ENCODE measurements at places on chromosomes 12 and 14.

DNA sequence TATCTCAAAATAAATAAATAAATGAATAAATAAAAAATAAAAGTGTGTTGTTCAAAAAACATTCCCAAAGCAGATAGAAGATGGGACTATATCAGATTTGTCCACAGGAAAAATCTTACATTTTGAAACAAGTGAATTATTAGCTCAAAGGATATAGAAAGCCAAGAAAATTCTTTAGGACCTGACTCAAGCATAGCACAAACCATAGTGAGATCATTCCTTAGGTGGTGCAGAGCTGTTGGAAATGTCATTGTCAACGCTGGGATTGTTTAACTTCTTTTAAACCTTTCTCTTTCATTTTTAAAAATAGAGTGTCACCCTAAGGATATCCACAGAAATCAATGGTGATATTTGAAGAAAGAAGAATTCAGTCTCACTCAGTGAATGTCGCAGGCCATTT lies 43.5 kb downstream of the DRAM1 start:
- DNase-seq, result no peak

DNA sequence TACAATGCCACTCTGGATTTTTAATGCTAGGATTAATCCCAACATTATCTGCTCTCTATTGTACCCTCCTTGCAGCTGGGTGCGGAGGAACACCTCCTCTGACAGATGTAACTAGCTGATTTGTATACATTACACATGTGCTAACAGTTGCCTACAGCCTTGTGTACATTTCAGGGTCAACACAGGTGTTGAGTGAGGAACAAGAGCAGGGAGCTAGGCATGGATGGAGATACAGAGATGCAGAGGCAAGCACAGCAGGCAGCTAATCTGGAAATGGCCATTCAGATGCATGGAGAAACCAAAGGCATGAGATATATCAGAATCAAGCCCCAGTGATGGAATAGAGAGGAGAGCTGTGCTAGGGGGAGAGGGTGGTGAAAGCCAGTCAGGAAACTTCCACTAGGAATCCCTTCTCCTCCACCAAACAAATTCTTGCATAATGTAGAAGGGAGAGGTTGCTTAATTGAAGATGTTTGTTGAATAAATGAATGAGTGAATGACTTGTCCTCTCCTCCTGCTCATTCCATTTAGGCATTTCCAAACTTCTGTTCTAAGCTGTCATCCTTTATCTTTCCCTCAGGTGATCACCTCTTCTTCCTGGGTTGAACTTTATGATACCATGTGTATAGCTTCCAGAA lies 313.2 kb downstream of the ATP23 start:
- DNase-seq, result no peak

DNA sequence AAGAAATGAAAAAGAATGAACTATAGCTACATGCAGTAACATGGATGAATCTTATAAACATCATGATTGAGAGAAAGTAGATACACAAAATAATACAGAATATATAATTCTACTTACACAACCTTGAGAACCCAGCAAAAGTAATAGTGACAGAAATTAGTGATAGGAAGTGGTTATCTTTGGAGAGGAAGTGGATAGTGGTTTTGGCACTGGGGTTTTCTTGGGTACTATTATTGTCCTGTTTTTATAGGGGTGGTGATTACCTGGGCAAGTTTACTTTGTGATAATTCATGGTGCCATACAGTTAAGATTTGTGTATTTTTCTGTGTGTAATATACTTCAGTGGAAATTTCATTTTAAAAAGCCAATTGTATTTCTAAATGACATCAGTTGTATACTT lies 352.7 kb downstream of the AEBP2 start:
- DNase-seq, result no peak

DNA sequence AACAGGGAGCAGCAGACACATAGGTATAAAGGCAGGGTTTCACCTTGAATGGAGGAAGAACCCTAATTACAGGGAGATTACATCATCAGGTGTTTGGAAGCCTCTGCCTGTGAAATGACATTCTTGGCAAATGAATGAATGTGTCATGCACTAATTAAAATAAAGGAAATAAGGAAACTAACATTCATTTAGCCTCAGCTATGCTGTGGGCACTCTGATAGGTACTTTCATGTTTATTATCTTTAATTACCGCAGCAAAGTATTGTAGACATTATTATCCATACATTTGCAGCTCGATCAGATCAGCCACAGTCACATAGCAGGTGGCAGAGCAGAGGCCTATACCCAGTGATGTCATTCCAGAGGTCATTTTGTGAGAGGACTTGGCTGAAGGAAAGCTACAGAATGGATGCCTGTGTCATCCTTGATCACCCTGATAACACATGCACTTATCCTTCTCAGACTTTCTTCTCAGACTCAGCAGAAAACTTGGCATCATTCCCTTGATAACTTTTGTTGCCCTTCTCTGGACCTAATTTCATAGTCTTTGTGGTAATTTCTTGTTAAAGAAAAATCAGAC lies 18.4 kb downstream of the ZNF664 start:
- DNase-seq, result no peak

DNA sequence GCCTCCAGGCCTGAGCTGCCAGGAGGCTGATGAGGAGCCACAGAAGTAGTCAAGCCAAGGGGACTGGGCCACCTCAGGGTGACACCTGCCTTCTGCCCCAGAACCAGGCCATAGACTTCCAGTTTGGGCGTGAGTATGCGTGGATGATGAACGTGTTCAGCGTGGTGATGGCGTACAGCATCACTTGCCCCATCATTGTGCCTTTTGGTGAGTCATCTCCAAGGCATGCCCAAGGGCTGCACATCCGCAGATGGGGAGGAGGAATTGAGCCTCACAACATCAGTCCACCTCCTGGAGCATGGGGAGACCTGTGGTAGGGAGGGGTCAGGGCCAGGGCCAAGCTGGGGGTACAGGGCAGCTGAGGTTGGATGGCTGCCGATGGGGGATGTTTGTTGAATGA lies 22.3 kb downstream of the NGB start:
- DNase-seq, result no peak

GRCh38 chr12:51593021-51593420 lies 2.0 kb downstream of the SCN8A start:
- DNase-seq, result no peak

DNA sequence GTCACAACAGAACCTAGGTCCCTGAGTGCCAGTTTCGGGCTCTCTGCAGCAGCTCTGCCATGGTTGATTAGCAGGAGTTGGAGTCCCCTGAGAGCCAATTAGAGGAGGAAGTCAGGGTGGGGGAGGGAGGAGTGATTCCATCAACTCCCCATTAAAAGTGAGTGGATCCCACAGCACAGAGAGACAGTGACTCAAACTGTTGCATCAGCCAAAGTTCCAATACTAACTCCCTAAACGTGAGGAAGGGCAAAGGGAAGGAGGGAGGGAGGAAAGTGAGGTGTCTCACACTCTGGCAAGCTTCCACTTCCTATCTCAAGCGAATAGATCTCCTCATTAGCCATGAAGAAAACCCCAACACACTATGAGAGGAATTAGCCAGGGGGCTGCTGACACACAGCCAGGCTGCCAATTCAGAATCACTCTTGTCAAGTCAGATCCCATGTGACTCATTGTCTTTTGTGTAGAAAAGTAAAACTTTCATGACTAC lies 23.6 kb downstream of the OR11H4 start:
- no peak for DNase-seq

DNA sequence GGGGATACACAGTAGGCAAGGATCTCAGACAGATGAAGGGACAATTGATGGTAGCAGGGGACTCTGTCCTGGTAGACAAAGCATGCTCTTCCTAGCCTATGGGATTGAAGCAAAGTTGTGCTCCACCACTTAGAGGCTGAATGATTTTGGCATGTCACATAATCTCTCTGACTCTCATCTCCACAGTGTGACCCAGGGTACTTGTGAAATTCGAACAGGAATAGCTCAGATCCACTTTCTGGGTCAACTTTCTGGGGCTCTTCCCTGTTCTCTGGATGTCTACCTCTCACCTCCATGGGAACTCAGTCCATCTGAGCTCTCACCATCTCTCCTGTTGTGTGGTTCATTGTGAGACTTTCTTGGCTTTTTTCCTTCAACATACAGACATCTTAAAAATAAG lies 1.7 kb upstream of the DCD start:
- no peak for DNase-seq

GRCh38 chr14:23372509-23372908 lies at the start of gene IL25:
TSS of gene IL25 (plus strand) at chr14:23372809.
- no peak for DNase-seq

GRCh38 chr12:128690641-128691040 lies 133.1 kb downstream of the SLC15A4 start:
- DNase-seq, result no peak

DNA sequence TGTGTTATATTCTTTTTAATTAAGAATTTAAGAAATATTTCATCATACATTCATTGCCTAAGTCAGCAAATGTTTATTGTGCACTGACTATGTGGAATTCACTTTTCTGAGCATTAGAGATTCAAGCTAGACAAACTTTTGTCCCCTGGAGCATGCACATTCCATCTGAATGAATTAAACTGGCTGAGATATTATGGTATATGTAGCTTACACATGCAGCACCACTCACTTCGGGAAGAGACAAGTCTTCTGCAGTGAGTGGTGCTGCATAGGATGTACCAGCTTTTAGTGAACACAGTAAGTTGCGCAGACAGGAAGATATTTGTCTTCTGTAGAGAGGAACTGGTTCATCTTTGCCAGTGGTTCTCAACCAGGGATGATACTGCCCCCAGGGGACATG lies 318.4 kb downstream of the SYT1 start:
- no peak for DNase-seq
